ENCODE measurements at places on chromosomes 1 and 21. TPM values are rescaled to one million over a fixed set of nuclear protein-coding genes. Genes with fewer than 3 reads are reported as not detected.

The PBX1 gene
- total RNA-seq = 56.5 TPM

The LCE2C gene
- total RNA-seq = not detected

The SEC22B gene
- total RNA-seq = 29.8 TPM

The HORMAD1 gene
- not detected for total RNA-seq

The HMCN1 gene
- 5.2 TPM for total RNA-seq

The COL11A1 gene
- 0.65 TPM for total RNA-seq

GRCh38 chr1:245721488-245721887, 566.7 kb downstream of the KIF26B start:
- DNase-seq = no peak

GRCh38 chr1:246526380-246526779, 19.3 kb upstream of the SMYD3 start:
- DNase-seq = no peak

DNA sequence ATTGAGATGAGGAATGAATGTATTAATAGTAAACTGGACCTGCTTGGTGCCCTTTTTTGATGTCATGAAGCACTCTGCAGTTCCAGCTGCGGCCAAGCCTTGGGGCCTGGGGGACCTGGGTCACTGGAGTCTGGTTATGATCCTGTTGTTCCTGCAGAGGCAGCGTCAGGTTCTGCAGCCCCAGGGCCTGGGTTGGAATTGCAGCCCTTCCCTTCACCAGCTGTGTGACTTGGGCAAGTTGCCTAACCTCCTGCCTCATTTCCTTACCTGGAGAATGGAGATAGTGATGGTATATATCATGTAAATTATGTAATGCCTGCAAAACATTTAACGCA, 9.1 kb upstream of the ATP5PO start:
- no peak for DNase-seq

GRCh38 chr21:38211321-38211720, 45.5 kb upstream of the KCNJ15 start:
- no peak for DNase-seq

- no peak for DNase-seq
Observed at GRCh38 chr21:20404915-20405314, 593.3 kb upstream of the NCAM2 start.

DNA sequence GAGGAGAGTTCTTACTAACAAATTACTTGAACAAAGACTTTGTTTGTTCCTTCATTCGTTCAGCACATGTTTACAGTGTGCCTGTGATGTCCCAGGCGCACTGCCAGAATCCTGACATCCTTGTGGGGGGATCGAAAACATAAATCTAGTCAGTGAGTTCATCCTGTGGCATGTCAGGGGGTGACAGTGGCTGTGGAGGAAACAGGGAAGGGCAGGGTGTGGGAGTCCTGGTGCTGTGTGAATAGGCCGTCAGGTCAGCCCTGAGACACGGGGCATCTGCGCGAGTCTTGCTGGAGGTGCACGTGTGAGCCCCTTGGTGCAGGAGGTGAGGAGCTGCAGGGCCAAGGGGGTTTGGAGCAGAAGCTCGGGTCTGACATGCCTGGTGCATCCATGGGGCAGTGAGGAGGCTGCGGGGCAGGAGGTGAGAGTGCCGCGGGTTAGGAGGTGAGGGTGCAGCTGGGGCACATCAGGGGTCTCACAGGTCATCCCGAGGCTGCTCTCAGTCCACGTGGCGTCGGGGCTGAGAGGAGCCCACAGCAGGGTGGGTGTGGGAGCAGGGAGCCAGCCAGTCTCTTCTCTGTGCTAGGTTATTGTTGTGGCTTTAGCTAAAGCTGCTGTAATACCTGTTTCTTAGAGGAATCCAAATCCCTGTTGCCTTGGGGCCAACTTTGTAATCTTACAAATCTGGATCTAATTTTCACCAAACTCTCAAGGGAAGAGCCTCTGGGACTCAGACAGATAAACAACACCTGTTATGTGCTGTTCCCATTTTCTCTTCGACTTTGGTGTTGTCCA, 93.4 kb downstream of the PCBP3 start:
- DNase-seq = no peak

DNA sequence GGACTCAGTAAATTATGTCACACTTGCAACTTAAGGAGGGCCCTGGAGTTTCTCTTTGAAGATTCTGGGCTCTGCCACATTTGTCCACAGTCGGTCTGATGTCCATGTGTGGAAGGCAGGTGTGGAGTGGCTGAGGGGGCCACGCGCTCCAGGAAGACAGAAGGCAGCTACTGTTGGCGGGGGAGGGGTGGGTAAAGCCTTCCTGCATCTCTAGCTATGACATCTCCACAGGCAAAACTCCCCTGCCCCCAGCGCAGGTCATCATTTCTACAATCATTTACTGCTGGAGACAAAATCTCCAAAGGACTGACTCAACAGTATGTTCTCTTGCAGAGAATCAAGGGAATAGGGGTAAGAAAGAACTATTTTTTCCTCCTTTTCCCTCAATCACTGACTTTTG, 11.4 kb upstream of the TSPEAR start:
- no peak for DNase-seq

DNA sequence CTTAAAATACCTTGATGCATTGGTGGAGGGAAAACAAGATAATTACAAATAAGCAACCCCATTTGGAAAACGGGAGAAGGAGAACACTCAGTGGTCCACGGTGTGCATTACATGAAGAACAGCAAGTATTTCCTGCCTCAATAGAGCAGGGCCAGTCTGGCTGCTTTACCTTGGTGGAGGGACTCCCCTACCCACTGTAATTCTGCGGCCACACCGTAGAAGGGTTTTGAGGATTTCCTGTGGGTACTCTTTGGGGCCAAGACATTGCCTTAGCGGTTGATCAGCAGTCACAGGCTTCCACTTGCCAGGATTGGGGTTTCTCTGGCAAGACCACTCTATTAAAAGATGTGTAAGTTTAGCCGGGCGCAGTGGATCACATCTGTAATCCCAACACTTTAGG, 16.3 kb upstream of the TMEM54 start:
- no peak for DNase-seq

- DNase-seq = no peak
Observed at GRCh38 chr1:197481101-197481500, 213.0 kb downstream of the CRB1 start.

GRCh38 chr1:19910650-19911049, 12.8 kb downstream of the PLA2G2E start:
- no peak for DNase-seq

DNA sequence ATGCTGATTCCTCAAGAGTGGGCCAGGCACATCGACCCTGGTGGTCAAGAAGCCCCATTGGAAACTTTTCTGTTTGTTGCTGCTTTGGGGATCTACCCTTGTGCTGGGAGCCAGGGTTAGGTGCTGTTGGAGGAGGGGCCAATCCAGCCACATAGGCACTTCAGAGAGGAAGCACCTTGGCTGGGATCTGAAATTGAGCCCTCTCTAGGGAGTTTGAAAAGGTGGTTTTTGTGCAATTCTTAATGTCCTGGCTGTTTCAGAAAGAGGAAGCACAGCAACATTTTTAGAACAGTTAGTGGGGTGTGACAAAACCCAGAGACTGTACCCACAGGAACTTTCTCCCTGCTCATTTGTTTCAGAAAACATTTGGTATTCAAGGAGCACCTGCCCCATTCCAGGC, 17.2 kb upstream of the BEND5 start:
- no peak for DNase-seq

Measured in omental fat pad (tissue), 4 donors.